ENCODE measurements at places on chromosomes 5 and 9. TPM values are rescaled to one million over a fixed set of nuclear protein-coding genes. Genes with fewer than 3 reads are reported as not detected.

Gene SH3PXD2B
- total RNA-seq: 19.4 TPM

Gene FRRS1L
- not detected for total RNA-seq

Gene C9
- total RNA-seq: not detected

- no peak for DNase-seq
Measured at GRCh38 chr9:26078706-26079105, 400.5 kb upstream of the TUSC1 start.

DNA sequence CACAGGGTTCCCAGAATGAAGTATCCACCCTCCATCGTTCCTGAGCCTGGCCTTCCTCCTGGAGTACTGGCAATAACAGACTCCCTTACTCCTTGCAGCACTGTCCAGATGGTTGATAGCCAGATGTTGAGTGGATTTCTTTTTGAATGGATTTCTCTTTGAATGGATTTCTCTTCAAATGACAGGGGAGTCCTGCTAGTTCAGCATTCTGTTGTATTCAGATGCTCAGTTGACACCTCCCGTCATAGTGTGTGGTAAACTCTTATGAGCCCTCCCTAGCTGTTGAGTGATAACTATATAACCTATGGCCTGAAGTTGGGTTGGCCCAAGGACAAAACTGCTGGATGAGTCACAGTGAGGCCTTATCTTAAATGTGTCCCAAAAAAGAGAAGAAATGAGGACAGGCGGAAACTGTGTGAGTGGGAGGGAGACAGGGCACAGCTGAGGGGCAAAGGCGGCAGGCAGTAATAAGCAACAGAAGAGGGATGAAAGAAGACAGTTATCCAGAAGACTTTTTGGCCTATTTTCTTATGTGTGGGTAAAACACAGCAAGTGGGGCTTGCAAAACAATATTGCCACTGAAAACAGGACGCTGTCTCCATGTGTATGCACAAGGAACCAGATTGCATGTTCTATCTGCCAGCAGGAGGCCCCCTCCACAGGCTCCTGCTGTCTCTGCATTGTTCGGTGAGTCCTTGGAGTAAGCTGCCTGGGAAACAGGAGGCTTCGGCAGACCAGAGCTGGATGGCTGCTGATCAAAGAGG lies 209.5 kb upstream of the S1PR3 start:
- no peak for DNase-seq

DNA sequence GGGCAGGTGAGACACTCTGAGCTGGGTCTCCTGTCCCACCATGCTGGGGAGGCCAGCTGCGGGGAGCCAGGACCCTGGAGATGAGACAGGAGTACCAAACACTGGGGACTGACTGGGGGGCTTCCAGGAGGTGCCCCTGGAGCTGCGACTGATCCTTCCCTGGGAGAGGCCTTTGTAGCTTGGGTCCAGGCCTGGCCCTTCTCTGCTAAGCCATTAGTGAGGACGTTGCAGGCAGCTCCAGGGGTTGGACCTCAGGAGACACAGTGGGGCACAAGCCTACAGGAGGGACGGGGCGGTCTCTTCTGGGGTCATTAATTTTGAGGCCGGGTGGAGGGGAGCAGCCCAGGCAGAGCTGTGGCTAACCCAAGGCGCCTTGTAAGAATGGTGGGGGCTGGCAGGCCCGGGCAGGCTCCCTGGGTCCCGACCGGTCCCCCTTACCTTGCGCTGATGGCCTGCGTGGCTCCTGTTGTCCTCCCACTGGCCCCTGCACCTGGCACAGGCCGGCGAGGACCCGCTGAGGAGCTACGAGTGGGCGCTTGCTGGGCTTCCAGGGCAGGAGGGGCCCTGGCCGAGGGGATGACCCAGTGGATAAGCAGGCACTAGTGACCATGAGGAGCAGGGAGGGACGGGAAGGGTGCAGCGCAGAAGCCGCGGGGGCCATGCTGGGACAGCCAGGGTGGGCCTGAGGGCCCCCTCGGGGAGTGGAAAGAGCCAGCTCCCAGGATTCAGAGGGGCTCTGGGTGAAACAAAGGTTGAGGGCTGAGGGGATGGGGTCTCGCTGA lies 5.1 kb downstream of the MRPS2 start:
- DNase-seq: no peak

Data from myocyte (in vitro differentiated cells).